CD8-positive, alpha-beta memory T cell (primary cell): ENCODE measurements at places on chromosomes 2 and 18. TPM values are rescaled to one million over a fixed set of nuclear protein-coding genes. Genes with fewer than 3 reads are reported as not detected.

Gene SOCS6
- total RNA-seq: 1.0 TPM

Gene OTOS
- total RNA-seq: not detected

Gene MYCN
- total RNA-seq: not detected

Gene C2orf76
- 24.7 TPM for total RNA-seq

Gene MDH1B
- 1.2 TPM for total RNA-seq

Gene SCYGR4
- not detected for total RNA-seq

Gene CIDEA
- total RNA-seq: not detected

Gene ADRA2B
- 0.24 TPM for total RNA-seq

Gene NEU2
- not detected for total RNA-seq

Gene MYO7B
- not detected for total RNA-seq

Gene HOXD8
- total RNA-seq: not detected

Gene ERBB4
- total RNA-seq: not detected

Gene REG3A
- not detected for total RNA-seq

Gene TDRD15
- not detected for total RNA-seq

Gene REG1B
- total RNA-seq: not detected

Gene GCG
- not detected for total RNA-seq

Gene CDK15
- not detected for total RNA-seq

Gene RSAD2
- 0.85 TPM for total RNA-seq

Gene SERPINB4
- not detected for total RNA-seq

Gene IER3IP1
- 19.0 TPM for total RNA-seq

Gene GATA6
- 0.04 TPM for total RNA-seq

Gene PSMA8
- 1.7 TPM for total RNA-seq

Gene DIPK1C
- total RNA-seq: not detected

Gene ADCYAP1
- not detected for total RNA-seq

Gene GALR1
- total RNA-seq: not detected

Gene TEKT4
- total RNA-seq: not detected

Gene CNDP1
- total RNA-seq: 0.09 TPM

Gene RNF152
- total RNA-seq: 0.13 TPM

Gene SCN9A
- total RNA-seq: not detected

Gene GLS
- total RNA-seq: 222 TPM

Gene MAP3K20
- 11.2 TPM for total RNA-seq

Gene POMC
- total RNA-seq: 6.2 TPM

Gene DOK6
- total RNA-seq: not detected

Gene RNU2-63P
- total RNA-seq: 42.7 TPM

Gene CNTNAP5
- not detected for total RNA-seq

Gene DYTN
- total RNA-seq: not detected

Gene CHRNG
- not detected for total RNA-seq

Gene CPO
- 0.20 TPM for total RNA-seq

Gene MREG
- 26.2 TPM for total RNA-seq

Gene FSIP2
- total RNA-seq: not detected

Gene REEP1
- total RNA-seq: 0.28 TPM
